Activated naive CD4-positive, alpha-beta T cell (primary cell): ENCODE measurements at places on chromosomes 1 and 21.

GRCh38 chr1:91712981-91713841 is 172.7 kb downstream of the TGFBR3 start:
- no peak for DNase-seq

DNA sequence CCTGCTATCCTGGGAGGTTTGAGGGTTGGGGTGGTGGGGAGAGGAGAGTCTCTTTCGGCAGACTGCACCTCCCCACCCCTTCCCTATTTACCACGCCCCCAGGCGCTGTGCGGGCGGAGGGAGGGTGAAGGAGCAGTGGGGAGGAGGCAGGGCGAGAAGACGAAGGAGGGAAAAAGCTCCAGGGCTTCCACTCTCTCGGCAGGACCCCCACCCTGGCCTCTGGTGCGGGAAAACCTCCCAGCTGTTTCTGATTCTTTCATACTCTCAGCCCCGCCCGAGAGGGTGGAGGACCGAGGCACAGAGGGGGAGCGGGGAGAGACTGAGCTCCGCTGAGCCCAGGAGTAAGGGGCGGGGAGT is 866 bp upstream of the WNT2B start:
- no peak for DNase-seq

DNA sequence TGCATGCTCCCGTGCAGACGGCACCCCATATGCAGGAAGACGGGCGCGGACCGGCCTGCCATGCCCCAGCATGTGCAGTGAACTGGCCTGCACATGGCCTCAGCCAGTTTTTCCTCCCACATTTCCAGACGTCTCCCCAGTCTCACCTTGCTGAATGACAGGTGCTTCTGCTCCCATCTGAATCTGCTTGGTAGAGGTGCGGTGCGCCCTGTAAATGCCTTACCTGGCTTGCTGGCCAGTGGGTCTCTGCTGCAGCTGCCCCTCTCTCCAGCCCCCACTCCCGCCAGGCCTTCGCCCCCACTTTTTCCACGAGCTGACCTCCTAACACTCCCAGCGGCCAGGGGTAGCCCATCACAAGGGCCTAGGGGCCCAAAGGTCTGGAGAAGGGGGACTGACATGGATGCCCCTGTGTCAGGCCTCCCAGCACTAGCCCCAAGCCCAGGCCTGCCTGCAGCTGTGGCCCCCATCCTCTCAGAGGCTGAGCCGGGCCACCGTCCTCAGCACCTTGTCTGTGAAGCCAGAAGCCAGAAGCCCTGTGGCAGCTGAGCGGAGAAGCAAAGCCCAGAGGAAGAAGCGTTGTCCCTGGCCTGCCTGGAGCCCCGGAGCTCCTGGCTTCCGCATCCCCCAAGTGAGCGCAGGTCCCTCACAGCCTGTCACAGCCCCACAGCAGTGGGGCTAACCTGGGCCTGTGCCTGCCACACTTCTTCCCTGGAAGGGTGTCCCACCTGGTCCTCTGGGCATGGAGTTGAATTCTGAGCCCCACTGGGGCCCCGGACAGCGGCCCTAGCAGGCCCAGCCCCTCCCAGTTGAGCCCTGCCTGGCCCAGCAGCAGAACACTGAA is 3.7 kb upstream of the SLC19A1 start:
- DNase-seq = no peak

GRCh38 chr1:153903841-153904455 is 18.8 kb downstream of the GATAD2B start:
- DNase-seq = no peak

DNA sequence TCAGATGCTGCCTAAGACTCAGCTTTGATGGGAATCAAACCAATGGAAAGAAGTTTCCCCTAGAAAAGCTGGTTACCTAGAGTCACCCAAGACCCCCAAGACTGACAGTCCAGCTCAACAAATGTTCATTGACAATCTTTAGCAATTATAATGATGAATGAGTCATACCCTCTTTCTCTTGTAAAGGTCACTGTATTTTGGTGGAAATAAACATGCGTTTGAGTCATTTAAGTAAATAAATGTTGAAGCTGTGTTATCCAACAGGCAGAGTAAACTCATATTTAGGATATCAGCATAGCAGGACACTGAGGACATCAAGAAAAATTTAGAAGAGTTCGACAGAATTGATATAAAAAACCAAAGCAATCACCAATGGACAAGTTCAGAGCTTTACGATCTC is 295.9 kb downstream of the RGS7 start:
- no peak for DNase-seq

- DNase-seq = no peak
Measured at GRCh38 chr1:220878191-220879075, 810 bp upstream of the HLX start.

GRCh38 chr21:36643374-36644250 is 55.3 kb upstream of the SIM2 start:
- no peak for DNase-seq

DNA sequence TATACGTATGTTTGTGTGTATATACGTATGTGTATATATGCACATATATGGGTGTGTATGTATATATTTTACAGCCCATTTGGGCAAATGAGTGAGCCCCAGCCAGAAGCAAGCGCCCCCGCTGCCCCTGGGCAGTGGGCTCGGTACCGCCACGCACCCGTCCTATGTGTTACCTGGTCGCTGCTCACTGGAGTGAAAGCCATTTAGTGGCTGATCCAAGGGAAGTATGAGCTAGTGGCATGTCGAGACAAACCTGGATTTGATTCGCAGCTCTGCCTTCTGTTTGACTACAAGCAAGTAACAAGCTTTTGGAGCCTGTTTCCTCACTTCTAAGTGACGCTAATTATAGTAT is 35.8 kb upstream of the JAK1 start:
- DNase-seq = no peak

DNA sequence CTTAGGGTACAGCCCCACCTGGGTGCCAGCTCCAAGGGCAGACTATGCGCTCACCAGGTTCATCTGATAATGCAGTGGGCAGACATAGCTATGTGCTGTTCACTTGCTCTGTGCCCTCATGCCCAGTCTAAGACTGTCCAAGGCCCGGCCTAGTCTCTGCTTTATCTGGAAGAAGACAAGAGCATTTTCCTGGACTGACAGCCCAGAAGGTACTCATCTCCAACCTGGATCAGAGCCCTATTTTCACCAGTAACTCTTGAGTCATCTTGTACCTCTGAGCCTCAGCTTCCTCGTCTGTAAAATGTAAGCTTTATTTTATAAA is 28.5 kb upstream of the LRRC8C start:
- no peak for DNase-seq

- DNase-seq = no peak
Measured at GRCh38 chr1:34763142-34763781, 3.7 kb downstream of the GJB4 start.

- no peak for DNase-seq
Measured at GRCh38 chr21:35223480-35224156, 174.5 kb upstream of the RUNX1 start.

- no peak for DNase-seq
Measured at GRCh38 chr1:201269900-201270410, 13.4 kb upstream of the PKP1 start.

DNA sequence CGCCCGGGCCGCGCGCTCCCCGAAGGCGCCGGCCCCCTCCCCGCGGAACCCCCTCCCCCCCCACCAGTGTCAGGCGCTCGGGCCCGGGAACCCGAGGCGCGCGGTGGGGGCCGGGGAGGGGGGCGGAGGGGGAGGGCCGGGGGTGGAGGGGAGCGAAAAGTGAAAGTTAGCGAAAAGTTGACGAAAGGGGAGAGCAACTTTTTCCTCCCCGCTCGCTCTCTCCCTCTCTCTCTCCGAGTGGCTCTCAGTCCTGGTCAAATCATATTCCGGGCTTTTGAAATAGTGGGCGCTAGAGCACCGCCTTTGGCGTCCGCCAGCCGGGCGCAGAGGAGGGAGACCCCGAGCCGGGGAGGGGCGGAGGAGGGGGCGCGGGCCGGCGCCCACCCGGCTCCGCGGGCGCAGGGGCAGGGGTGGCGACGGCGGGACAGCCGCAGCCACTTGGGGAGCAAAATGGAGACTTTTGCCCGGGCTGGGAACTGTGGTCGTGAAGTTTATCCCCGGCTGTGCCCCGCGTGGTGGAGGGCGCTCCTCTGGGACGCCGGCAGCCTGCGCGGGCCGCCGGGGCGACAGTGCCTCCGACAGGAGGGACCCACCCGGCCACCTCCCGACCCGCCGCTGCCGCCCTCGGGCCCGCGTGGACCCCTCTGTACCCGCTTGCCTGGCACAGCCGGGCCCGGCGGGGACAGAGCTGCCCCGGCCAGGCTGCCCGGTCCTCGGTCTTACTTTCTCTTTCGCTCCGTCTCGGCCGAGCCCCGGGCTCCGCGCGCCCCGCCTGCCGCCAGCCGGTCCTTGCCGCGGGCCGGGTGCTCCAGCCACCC is 697 bp downstream of the PRDM16 start:
- DNase-seq = no peak

- no peak for DNase-seq
Measured at GRCh38 chr1:147843486-147843885, 59.1 kb upstream of the GJA8 start.

DNA sequence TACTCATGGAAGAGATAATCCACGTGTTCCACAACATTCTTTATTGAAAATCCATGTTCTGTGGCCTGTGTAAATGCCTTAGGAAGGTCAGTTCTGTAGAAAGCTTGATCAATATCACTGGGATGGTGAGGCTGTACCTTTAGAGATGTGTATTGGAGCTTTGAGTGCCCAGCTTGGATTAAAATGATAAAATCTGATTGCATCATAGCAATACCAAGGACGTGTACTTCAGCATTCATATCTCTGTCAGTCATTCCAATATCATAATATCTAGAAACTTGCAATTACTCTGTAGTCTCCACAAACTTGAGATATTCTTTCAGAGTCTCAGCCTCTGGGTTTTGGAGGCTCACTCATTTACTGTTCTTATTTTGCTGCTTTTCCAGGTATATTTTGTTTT is 31.6 kb downstream of the IFI44 start:
- no peak for DNase-seq

DNA sequence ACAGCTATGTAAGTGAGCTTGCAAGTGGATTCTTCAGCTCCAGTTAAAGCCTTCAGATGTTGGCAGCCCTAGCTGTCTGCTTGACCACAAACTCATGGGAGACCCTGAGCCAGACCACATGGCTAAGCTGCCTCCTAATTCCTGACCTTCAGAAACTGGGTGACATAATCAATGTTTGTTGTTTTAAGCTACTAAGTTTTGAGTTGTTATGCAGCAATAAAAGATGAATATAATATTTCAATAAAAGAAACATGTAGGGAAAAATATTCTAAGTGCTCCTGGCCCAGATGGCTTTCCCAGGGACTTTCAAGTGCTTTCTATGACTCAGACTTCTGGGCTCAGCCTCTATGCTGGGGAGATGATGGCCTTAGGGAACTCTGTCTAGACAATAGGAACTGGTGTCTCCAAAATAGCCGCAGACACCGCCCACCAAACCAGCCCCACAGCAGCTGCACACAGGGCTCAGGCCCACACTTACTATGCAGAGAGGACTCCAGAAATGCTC is 20.3 kb upstream of the AZIN2 start:
- no peak for DNase-seq

GRCh38 chr21:38234395-38235142 is 22.2 kb upstream of the KCNJ15 start:
- no peak for DNase-seq

DNA sequence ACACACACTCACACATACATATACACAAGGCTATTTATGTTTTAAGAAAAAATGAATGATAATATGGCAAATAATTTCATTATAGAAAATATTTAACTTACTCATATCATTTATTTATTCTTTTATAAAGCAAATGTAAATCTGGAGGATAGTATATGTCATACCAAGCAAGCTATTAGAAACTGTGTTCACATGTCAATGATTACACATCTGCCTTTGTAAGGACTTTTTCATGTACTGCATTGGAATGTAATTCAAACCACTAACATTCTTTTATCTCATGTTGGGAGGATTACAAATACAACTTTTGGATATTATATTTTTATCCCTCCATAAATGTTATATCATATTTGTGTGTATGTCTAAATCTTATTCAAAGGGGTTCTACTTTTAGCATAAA is 1887.4 kb downstream of the NCAM2 start:
- DNase-seq = no peak

DNA sequence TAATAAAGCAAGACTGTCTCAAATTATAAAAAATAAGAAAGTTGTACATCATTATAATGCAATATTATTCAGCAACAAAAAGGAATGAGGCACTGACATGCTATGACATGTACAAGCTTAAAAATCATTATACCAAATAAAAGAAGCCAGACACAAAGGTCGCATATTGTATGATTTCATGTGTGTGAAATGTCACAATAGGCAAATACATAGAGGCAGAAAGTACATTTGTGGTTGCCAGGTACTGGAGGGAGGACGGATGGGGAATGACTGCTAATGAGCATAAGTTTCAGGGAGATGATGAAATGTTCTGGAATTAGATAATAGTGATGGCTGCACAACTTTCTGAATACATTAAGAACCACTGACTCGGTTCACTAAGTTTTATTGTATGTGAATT is 73.6 kb upstream of the NBPF3 start:
- DNase-seq = no peak

DNA sequence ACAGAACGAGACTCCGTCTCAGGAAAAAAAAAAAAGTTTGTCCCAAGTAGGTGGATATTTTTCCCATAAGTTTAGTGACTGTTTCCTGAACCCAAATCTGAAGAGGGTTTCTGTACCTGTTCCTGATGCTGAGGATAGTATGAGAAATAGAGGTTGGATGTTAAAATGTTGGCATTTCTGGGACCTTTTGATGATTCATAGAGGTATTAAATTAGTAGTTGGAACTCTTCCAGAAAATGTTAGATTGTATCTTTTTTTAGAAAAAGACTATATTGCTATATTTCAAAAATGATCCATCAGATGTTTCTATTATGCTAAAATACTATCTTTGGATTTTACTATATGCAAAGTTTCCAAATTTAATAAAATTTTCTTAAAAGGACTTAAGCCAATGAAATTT is 2.9 kb upstream of the CENPL start:
- DNase-seq = no peak

- no peak for DNase-seq
Measured at GRCh38 chr21:37208741-37209225, 58.4 kb downstream of the VPS26C start.

- DNase-seq = no peak
Measured at GRCh38 chr21:37251294-37251634, 15.9 kb downstream of the VPS26C start.

- DNase-seq = no peak
Measured at GRCh38 chr21:39161064-39161463, 22.2 kb downstream of the PSMG1 start.

- DNase-seq = no peak
Measured at GRCh38 chr1:57063406-57064125, 97.8 kb upstream of the C8B start.

- no peak for DNase-seq
Measured at GRCh38 chr1:161505686-161506085, 429 bp downstream of the FCGR2A start.
